H7 (cell line): ENCODE measurements at places on chromosomes 5 and 9. TPM values are rescaled to one million over a fixed set of nuclear protein-coding genes. Genes with fewer than 3 reads are reported as not detected.

DNA sequence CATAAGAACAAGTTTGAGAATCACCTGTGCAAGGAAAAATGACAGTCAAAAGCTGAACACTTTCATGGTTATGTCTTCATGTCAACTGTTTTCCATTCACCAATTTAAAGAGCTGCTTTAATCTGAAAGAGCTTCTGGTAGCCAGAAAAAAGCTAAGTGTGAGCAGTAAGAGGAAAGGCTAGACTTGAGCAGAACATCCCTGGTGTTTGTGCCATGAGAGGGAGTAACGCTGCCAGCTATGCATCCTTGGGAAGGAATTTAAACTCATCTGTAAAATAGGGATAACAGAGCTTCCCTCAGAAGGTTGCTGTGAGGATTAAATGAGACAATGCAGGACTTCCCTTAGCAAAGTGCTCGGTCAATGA lies 193.7 kb downstream of the MAPKAP1 start:
- DNase-seq, result no peak

GRCh38 chr5:102670224-102670836 lies 84.8 kb upstream of the PAM start:
- DNase-seq, result peak; percentile 68

The IFNA21 gene
- not detected in 2 replicates for total RNA-seq

The ADAMTS13 gene
- total RNA-seq, result 2.8 and 5.5 TPM in 2 replicates
